Esophagus squamous epithelium (tissue), 5 donors: ENCODE measurements at places on chromosomes 5 and 9.

DNA sequence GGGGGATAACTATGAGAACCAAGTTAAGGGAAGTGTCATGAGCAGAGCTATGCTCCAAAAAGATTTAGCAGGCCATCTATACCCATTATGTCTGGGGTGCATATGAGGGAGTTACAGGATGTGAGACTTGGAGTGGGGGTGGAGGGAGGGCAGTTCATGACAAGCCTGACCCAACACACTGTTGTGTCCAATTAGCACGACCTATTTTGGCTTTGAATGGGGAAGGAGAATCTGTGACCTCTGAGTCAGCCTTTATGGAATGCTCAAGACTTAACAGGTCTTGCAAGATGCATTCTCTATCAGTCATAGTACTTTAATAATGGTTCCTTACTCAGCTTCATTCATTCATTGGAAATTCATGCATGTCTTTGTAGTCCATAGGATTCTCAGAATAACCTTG is 71.7 kb downstream of the GRIA1 start:
- no peak for DNase-seq

- DNase-seq = no peak
Observed at GRCh38 chr9:18981476-18982261, 51.3 kb downstream of the SAXO1 start.

DNA sequence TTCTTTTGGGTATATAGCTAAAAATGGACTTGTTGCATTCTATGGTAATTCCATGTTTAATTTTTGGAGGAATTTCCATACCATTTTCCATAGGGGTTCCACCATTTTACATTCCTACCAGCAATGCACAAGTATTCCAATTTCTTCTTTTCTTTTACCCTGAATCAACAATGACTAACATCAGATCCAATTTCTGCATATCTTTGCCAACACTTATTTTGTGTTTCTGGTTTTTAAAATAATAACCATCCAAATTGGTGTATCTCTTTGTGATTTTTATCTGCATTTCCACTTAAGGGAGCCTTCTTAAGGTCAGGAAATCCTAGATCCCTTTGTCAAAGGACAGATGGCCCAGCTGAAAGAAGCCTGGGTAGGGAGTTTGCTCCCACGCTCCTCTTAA is 29.5 kb upstream of the SMU1 start:
- no peak for DNase-seq

GRCh38 chr9:131960851-131961495 is 118.7 kb downstream of the MED27 start:
- no peak for DNase-seq

GRCh38 chr9:136853596-136854112 is 1.5 kb downstream of the MAMDC4 start:
- DNase-seq = no peak

DNA sequence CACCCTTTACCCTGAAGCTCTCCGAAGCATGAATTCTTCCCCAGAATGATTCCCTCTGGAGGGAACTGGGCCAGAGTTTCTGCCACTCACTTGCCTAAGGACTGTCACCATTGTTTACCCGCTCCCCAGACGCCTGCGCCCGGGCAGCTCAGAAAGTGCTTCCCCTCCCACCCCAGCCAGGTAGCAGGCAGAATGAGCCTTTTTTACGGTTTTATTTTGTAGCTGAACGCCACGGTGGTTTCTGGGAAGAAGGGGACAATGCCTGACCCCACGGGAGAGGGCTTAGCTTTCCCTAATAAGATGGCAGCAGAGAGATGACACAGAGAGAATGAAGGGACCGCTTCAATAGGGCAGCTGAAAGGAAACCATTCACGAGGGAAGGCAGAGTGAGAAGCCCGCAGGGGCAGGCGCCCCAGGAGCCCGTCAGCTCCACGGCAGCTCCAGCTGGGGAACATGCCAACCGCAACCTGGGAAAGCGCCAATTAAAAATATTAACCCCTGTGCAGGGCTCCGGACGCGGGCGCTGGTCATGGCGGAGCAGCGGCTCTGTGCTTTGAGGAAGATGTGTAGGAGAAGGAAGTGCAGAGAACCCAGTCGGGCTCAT is 20.4 kb upstream of the NTNG2 start:
- no peak for DNase-seq

DNA sequence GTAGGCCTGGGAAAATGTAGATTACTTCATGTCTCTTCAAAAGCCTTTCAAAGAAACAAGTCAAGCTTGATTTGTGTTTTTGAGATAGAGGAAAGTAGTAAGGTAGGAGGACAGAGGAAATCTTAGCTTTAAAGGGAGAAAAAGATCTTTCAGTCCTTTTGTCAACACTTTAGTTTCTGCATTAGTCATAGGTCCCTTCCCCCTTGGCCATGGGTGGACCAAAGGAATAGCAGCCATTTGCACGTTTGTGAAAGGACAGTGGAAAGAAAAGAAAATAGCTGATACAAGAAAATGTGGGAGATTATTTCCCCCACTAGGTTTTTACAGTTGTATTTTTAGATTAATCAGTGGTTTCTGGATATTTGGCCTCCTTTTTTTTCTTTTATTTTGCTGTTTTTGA is 121.9 kb upstream of the GRHPR start:
- DNase-seq = no peak

GRCh38 chr5:124806373-124807077 is 60.1 kb upstream of the ZNF608 start:
- DNase-seq = no peak

DNA sequence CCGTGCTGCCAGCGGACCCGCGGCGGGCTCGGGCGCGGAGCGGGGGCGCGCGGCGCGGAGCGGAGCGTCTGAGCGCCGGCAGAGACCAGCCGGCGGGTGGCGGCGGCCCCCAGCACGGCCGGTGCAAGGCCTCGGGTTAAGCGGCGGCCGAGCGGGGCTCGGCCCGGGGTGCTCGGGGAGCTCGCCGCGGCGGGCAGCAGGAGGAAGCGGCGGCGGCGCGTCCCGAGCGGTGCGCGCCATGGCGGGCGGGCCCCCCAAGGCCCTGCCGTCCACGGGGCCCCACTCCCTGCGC is 150 bp downstream of the SNX30 start:
- no peak for DNase-seq

DNA sequence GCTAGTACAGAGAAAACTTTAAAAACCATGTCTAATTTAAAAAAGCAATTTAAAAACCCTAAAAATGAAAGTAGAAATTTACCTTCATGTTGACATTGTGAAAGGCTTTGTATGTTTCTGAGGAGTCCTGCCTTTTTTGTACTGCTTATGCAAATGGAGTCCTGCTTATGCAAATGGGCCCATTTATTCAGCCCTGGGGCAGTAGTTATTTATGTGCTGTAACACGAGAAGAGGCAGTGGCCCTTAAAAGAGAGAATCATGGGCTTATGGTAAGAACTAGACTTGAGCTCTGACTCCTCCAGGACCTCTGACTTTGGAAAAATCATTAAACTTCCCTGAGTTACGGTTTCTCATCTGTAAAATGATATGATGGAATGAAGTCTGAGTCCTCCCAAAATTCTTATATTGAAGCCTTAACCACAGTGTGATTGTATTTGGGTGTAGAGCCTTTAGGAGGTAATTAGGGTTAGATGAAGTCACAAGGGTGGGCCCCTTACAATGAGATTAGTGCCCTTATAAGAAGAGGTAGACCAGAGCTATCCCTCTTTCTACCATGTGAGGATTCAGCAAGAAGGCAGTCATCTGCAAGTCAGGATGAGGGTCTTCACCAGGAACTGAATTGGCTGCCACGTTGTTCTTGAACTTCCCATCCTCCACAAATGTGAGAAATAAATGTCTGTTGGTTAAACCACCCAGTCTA is 447.8 kb upstream of the CD180 start:
- DNase-seq = no peak

DNA sequence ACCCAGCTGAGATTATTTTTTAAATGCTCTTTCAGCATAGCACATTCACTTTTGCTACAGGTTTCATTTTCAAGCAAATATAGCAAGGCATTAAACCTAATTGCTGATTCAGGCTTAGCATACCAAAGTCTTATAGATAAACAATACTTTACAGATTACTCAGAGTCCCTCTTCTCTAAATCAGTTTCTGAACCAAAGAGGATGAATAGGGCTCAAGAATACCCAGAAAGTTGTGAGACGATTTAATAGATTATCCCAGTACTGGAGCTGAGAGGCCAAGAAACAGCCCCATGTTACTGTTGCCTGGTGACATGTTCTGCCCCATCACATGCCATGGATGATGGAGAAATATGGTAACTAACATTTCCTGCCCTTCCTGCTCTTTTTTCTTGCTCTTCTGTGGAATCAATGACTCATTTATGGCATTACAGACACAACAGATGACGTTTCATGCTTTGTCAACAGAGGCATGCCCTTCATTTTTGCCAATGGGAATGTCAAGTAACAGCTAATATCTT is 18.1 kb upstream of the SSBP2 start:
- no peak for DNase-seq

DNA sequence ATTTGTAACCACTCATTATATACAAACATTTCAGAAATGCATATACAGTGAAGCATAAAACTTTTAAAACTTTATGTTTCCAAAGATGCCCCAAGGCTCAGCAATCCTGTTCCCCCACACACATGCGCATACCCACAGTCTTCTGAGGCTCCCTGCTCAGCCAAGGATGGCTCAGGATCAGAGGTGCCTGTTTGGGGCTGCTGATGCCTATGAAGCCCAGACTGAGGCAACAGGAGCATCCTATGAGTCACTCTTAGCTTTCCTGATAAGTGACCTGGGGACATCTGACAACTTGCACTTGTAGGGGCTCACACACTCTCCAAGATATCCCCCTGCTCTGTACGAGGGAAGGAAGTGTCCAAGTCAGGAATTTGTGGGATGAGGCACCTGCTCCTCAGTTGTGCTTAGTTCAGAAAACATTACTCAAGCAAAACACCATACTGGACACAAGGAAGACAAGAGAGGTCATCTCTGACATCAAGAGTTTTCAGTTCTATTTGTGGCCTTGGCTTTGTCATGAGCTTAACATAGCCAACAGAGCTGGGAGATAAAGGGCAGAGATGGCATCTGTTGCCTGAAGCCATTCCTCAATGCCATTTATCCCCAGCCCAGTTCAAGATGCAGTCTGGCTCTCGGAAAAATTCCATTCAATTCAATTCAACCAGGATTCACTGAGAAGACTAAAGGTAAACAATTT is 62.3 kb downstream of the NIPSNAP3B start:
- DNase-seq = no peak

GRCh38 chr9:34650816-34651215 is 1.2 kb upstream of the IL11RA start:
- no peak for DNase-seq

- DNase-seq = no peak
Observed at GRCh38 chr5:9977070-9977469, 272.6 kb downstream of the ATPSCKMT start.

DNA sequence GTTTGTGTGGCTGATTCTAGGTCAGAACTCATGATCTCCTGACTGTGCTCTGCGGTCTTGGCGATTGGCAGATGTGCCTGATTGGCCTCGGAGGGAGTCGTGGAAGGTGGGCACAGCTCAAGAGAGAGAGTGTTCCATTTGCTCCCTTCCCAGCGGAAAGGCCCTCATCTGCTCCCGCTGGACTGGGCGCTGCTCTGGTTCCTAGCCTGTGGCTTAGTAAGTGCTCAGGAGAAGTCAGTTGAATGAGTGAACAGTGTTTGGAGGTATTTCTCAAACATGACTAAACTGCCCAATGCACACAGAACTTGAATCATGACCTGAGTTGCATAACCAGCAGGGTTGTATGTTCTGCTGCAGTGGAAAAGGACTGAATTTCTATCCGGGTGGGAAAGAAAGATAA is 120.2 kb upstream of the PITX1 start:
- DNase-seq = no peak

DNA sequence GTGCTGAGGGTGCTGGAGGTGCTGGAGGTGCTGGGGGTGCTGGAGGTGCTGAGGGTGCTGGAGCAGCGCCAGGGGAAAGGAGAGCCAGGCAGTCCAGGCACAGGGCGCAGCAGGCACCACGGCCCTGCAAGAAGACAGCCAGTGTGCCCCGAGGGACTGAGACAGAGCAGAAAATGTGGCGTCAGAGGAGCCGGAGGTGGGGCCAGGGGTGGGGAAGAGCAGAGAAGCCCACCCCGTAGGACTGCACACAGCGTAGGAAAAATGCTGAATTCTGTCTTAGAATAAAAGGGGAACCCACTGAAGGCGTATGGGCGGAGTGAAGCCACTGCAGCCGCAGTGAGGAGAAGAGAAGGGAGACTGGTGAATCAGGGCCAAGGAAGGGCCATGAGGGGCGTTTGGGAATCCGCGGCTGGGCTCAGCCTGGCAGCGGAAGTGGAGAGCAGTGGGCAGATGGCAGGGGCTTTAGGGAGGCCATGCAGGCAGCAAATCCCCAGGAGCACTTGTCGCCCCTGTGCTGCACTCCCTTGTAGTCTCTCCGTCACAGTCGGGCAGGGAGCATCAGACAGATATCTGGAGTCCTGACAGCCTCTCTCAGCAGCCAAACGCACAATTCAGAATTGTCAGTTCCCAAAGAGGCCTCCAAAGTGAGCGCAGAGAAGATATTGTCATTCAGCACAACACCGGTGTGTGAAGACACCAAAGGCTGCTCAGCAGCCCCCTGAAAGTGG is 35.9 kb upstream of the LECT2 start:
- DNase-seq = no peak

GRCh38 chr9:21554813-21555212 is 72.7 kb upstream of the IFNE start:
- no peak for DNase-seq

- DNase-seq = no peak
Observed at GRCh38 chr5:57683036-57683630, 200.5 kb upstream of the ACTBL2 start.

- no peak for DNase-seq
Observed at GRCh38 chr5:51376509-51376908, 6.7 kb upstream of the ISL1 start.

DNA sequence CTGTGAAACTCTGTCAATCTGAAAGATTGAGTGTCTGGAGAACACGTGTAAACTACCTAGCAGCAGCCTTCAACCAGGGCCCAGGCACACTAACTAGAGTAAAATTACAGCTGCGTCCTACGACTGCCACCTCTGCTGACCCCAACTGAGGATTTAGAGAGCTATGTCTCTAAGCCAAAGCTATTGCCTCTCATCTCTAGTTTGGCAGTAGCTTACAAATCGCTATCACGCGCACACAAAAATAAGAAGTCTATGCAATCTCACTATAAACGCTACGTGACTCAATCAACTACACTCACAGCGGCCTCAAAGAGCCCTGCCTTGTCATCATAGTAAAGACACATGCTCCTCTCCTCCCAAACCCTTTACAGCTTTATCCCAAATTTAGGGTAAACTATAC is 8.7 kb downstream of the PPP6C start:
- DNase-seq = no peak

DNA sequence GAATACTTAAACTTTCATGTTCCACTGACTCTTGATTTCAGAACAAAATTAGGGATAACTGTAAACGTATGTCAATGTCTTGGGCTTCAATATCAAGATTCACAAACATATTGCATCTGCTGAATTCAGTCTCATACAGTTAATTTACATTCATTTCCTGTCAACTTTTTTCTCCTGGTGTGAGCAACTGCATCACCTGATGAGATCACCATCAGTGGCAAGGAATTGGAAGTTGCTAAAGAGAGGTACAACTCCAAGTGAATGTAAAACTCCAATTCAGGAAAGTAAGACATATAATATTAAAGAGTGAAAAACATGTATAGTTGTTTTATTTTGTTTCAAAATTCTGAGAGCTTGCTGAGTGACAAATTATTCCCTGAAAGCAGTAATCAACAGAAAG is 1336.2 kb upstream of the C9orf72 start:
- no peak for DNase-seq
